ENCODE measurements at places on chromosomes 1 and 21. TPM values are rescaled to one million over a fixed set of nuclear protein-coding genes. Genes with fewer than 3 reads are reported as not detected.

DNA sequence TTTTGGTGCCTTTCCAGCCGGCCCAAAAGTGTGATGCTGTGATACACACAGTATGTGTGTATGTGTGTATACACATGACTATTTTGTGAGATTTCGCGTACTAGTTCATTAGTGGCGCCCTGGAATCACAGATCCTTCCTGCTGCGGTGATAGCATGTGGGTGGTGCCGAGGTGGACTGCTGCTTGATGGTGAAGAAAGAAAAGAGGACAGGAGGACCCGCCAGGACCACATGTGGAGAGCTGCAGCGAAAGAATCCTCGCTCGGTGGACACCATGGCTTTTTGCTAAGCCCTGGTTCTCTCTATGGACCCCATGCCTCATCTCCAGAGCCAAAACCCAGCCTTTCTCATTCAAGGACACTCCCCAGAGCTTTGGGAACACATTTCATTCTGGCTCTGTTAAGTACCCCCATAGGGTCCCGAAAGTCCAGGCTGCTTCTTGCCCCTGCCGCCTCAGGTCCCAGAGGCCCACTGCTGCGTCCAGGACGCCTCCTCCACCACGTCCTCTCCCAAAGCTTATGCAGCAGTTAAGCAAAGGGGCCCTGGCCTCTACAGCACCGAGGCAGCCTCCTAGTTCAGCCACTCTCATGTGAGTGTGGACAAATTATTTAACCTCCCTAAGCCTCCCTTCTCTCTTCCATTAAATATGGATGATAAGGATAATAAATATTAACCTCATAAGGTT lies 32.8 kb upstream of the COX20 start:
- no peak overlapping the region for H3K4me3 ChIP-seq
- H3K36me3 ChIP-seq, result no peaks in the 10 kb centered on the region
- no peak for DNase-seq
- no peaks in the 10 kb centered on the region for H3K4me1 ChIP-seq
- H3K27ac ChIP-seq, result no peak overlapping the region
- H3K27me3 ChIP-seq, result no peaks in the 10 kb centered on the region

GRCh38 chr1:15173863-15174614 lies 20.5 kb downstream of the TMEM51 start:
- H3K27ac ChIP-seq, result no peak overlapping the region
- 0 out of 2 replicates have a peak, but pooled peaks cover 2% of the 10 kb centered on the region for H3K36me3 ChIP-seq
- no peaks in the 10 kb centered on the region for H3K27me3 ChIP-seq
- H3K4me3 ChIP-seq, result no peak overlapping the region
- DNase-seq, result no peak

DNA sequence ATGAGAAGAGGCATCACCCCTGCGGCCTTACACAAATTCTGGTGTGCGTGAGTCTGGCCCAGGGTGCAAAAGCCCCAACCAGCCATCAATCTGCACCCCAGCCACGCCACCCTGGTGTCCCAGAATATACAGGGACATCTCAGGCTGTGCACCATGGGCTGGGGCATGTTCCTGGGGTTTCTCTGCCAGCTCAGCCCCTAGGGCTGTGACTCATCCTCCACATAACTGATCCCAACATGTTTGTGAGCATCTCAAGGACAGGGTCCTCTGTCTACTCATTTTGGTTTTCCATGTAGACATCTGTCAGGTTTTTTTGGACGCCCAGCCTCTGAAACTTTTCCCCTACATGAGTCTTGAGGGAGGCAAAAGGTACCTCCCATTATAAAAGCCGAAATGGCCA lies 511 bp downstream of the ZNF683 start:
- no peak for DNase-seq
- H3K27me3 ChIP-seq, result no peaks in the 10 kb centered on the region
- no peaks in the 10 kb centered on the region for H3K36me3 ChIP-seq
- no peaks in the 10 kb centered on the region for H3K4me1 ChIP-seq
- H3K4me3 ChIP-seq, result no peak overlapping the region

GRCh38 chr1:78165816-78166215 lies 120.0 kb downstream of the GIPC2 start:
- no peak for DNase-seq
- no peaks in the 10 kb centered on the region for H3K36me3 ChIP-seq
- H3K27me3 ChIP-seq, result no peaks in the 10 kb centered on the region

- no peaks in the 10 kb centered on the region for H3K27me3 ChIP-seq
- no peak overlapping the region for H3K4me3 ChIP-seq
- peaks cover 13% of the 10 kb centered on the region for H3K4me1 ChIP-seq
- no peak for DNase-seq
- no peaks in the 10 kb centered on the region for H3K36me3 ChIP-seq
Observed at GRCh38 chr1:66251546-66251945, 282.4 kb upstream of the SGIP1 start.

Gene MMP23B
- 0.79 TPM for total RNA-seq

Gene FAM72B
- 9.6 TPM for total RNA-seq

Gene SPRR3
- total RNA-seq, result not detected
